G401 (cell line): ENCODE measurements at places on chromosomes 5 and 9. TPM values are rescaled to one million over a fixed set of nuclear protein-coding genes. Genes with fewer than 3 reads are reported as not detected.

TOR1B gene
- 16.5 and 16.7 TPM in 2 replicates for total RNA-seq

PKD2L2 gene
- not detected in 2 replicates for total RNA-seq

ZNF883 gene
- not detected in 2 replicates for total RNA-seq

TAF1L gene
- under 0.01 and 0.03 TPM in 2 replicates for total RNA-seq

BTNL3 gene
- not detected in 2 replicates for total RNA-seq

DDX4 gene
- total RNA-seq: not detected in 2 replicates

S100Z gene
- total RNA-seq: 2.0 and 21.2 TPM in 2 replicates

SPATA31E1 gene
- total RNA-seq: not detected in 2 replicates

IARS1 gene
- 188 and 246 TPM in 2 replicates for total RNA-seq

IFNK gene
- not detected in 2 replicates for total RNA-seq

ALDH1A1 gene
- not detected in 2 replicates for total RNA-seq

EGR1 gene
- 0.62 and 4.0 TPM in 2 replicates for total RNA-seq

ZNG1F gene
- total RNA-seq: 1.0 and 2.5 TPM in 2 replicates

PAIP2 gene
- total RNA-seq: 70.2 and 79.6 TPM in 2 replicates

NTRK2 gene
- total RNA-seq: not detected in 2 replicates

PCDHGB3 gene
- not detected in 2 replicates for total RNA-seq

PRDM9 gene
- not detected in 2 replicates for total RNA-seq

TLX3 gene
- not detected in 2 replicates for total RNA-seq

FAM169A gene
- 247 and 301 TPM in 2 replicates for total RNA-seq

APBA1 gene
- total RNA-seq: 3.0 TPM in 1 of 2 replicates, not detected in the other

CTXN3 gene
- not detected in 2 replicates for total RNA-seq

MCTP1 gene
- total RNA-seq: not detected in 2 replicates

FOXB2 gene
- not detected in 2 replicates for total RNA-seq

TMEM250 gene
- 48.3 and 51.4 TPM in 2 replicates for total RNA-seq

ANKRD31 gene
- 1.8 and 2.8 TPM in 2 replicates for total RNA-seq

PLCXD3 gene
- not detected in 2 replicates for total RNA-seq

C9orf50 gene
- not detected in 2 replicates for total RNA-seq

SEC61B gene
- 84.4 and 164 TPM in 2 replicates for total RNA-seq

PCDHA6 gene
- total RNA-seq: not detected in 2 replicates

ATOSB gene
- total RNA-seq: 4.1 and 7.4 TPM in 2 replicates

RNF208 gene
- not detected in 2 replicates for total RNA-seq

SEMA6A gene
- not detected in 2 replicates for total RNA-seq

QRFP gene
- not detected in 2 replicates for total RNA-seq

ZNF658 gene
- 9.2 and 12.8 TPM in 2 replicates for total RNA-seq

SAXO1 gene
- total RNA-seq: not detected in 2 replicates
